ENCODE measurements at places on chromosomes 4 and X.

GRCh38 chr4:152408514-152409327 is 127.2 kb downstream of the FBXW7 start:
- DNase-seq: no peak

GRCh38 chr4:98564852-98565251 is 93.6 kb downstream of the TSPAN5 start:
- no peak for DNase-seq

- DNase-seq: no peak
Measured at GRCh38 chrX:56233682-56234081, 1.5 kb downstream of the KLF8 start.

DNA sequence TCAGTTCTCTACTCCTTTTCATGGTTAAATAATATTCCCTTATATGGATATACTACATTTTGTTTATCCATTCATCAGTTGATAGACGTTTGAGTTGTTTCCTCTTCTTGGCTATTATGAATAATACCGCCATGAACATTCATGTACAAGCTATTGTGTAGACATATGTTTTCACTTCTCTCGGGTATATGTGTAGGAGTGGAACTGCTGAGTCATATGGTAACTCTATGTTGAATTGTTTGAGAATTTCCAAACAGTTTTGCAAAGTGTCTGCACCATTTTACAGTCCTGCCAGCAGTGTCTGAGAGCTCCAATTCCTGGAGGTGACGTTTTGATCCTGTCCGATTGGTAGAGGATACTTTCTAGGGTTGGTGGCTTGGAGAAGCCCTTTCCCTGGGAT is 23.6 kb downstream of the PLAC1 start:
- DNase-seq: no peak

DNA sequence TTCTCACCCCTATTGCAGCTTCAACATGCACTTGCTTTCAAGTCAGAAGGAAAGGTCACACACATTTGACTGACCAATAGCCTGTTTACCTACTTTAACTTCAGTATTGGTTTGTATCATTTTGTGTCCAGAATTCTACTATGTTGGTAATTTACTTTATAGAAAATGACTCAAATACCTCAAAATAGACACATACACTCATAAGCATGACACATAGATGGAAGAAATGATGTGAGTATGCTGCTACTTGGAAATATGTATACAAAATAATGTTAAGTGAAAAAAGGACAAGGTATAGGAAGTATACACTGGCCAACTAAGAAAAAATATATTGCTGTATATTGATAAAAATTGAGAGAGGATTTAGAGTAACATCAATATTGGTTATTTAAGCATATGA is 98.8 kb upstream of the CASK start:
- DNase-seq: no peak

GRCh38 chrX:133373386-133374079 is 41.8 kb downstream of the GPC4 start:
- no peak for DNase-seq

GRCh38 chr4:78222575-78223186 is 165.6 kb downstream of the FRAS1 start:
- no peak for DNase-seq

DNA sequence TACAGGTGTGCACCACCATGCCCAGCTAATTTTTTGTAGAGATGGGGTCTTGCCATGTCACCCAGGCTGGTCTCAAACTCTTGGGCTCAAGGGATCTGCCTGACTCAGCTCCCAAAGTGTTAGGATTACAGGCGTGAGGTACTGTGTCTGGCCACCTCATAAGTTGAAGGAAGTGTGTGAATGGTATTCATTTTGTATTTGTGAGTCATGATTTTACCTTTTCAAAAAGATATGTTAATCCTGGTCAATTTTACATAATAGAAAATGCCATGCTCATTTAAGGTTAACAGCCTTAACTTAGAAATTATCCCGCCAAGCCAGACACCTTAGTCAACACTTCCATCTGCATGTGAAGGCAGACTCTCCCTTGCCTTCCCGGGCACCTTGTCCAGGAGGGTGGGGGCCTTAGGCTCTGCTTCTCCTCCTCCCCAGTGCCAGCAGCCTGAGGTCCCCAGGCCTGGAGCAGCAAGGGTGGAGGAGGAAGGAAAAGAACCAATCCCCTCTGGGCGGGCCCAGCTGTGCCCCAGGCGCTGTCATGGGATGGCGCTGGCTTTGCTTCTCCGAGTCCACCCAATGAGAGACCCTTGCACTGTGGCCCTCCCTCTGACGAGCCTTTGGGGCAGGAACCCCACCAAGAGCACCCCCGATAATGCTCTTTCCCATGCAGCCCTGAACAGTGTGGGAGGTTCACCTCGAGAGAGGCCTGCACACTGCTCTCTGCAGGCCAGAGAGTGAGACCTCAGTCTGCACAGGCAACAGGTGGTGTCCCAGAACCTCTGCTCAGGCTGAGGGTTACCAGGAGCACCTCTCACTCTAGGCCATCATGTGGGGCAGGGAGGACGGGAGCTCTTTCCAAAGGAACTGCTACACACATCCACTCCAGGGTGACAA is 37.3 kb downstream of the RNF212 start:
- no peak for DNase-seq

DNA sequence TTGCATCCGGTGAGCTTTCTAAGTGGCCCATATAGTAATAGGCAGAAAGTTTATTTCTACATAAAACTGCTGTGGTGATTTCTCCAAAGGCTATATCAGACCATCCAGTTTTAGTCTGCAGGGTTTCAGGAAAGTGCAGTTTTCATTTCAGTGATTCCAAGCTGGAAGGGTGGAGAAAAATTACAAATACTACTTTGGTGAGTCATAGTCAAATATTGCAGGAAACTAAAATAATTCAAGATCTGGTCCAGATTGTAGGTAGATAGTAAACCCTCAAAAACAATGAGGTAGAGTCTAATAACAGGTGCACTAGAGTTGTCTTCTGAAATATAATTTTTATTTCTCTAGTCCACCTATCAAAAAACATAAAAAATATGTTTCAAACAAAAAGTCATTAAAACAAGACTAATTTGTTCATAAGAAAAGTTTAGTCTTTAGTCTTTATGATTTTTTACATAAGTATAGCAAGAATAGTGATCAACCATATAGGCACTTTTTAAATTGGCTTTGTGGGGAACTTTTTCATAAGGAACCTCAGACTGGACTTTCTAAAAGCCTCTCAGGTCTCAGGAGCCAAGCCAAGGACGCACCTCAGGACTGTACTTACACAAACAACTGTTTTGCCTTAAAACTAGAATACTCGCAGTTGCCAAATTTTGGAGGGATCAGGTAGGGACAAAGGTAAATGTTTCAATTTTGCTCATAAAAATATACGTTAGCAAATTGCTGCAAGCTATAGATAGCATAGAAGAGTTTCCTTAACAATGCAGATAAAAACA is 101.8 kb upstream of the TLR3 start:
- DNase-seq: no peak

- no peak for DNase-seq
Measured at GRCh38 chr4:149499726-149500125, 315.9 kb downstream of the IQCM start.

DNA sequence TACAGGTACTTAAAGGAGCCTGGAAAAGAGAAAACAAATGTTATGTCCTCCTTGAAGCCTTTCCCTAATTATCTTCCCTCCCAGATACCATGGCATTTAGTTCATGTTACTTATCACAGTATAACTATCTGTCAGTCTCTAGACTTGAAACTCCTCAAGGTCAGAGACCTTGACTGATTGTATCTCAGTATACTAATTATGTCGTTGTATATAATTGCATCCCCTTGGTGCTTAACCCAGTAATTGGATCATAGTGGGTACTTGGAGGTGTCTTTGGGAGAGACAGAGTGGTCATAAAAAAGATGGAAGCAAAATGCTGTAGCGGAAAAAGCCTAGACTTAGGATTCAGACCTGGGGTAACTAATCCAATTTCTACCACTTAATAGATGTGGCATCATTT is 8.1 kb downstream of the IGBP1 start:
- DNase-seq: no peak

All from right renal pelvis (tissue), 4 donors.